ENCODE measurements at places on chromosomes 7 and 10. TPM values are rescaled to one million over a fixed set of nuclear protein-coding genes. Genes with fewer than 3 reads are reported as not detected.
A peak's percentile ranks its signal among the peaks of the same experiment; 100 is the strongest.

DNA sequence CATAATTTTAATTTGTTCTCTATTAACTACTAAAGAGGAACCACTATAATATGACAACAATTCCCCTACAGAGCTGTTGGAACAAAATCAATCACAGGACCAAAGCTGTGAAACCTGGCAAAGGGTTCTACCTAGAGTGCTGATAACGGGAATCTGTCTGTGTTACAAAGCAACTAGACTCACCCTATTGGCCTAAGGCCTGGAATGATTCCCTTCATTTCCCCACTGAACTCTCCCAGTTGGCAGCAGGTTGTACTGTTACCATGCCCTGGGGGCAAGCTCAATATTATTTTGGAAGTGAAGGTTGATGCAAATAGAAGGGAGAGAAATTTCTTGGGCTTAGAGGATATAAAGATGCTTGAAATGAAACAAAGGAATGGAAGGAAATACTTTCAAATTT, 81.8 kb downstream of the SEMA3A start:
- no peak for DNase-seq

DNA sequence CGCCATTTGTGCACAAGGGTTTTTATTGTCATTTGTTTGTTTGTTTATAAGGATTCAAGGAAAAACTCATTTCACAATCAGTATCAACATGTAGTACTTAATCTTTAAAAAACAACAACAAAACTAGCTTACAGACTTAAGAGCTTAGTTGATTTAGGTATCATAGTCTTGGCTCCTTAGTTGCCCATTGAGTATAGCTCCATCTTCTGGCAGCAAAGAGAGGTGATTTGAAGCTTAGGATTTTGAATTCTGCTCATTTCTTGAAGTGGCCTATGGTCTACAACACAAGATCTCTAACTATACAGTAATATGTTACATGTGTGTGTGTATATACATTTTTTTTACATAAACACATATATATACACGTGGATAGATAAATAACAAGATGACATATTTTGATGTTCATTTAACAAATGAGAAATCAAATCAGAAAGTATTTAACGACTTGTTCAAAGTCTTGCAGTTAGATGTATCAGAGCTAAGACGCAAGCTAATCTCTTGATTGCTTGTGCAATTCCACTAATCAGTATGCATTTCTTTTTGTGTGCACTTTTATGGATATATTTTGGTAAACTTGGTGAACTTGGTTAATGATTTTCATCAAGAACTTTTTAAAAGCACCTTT, 307.3 kb downstream of the CAMK1D start:
- DNase-seq: no peak

The ADCYAP1R1 gene
- total RNA-seq: not detected

DNA sequence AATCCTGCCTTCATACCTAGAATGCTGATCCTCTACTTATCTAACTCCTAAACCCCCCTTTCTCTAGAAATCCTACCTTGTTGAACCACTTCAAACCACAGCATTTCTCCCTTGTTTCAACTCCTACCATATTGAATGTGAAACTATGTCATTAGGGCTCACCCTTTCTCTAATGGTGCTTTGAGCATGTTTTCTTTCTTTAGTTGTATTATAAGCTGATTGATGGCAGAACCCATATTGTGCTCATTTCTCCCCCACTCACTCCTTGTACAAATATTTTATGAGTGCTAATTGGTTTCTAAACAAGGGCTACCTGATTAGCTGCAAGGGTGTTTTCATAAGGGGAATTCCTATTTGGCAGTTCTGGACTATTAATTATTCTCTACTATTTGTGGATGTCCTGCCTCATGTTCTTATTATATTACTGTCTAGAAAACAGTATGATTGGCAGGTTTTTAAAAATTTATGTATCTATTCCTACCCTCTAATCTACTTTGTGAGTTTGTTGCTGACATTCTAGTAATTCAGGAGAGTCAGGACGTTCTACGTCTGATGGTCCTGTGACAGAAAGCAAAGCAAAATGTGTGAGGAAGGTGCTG, 765.8 kb downstream of the KCNMA1 start:
- DNase-seq: no peak

- DNase-seq: no peak
These were observed 424.7 kb upstream of the FOXK1 start for GRCh38 chr7:4257146-4258111.

- DNase-seq: no peak
These were observed 651.8 kb downstream of the PARD3 start for GRCh38 chr10:34163075-34163905.

GRCh38 chr7:145698526-145699262, 417.9 kb upstream of the CNTNAP2 start:
- DNase-seq: peak; percentile 12

DNA sequence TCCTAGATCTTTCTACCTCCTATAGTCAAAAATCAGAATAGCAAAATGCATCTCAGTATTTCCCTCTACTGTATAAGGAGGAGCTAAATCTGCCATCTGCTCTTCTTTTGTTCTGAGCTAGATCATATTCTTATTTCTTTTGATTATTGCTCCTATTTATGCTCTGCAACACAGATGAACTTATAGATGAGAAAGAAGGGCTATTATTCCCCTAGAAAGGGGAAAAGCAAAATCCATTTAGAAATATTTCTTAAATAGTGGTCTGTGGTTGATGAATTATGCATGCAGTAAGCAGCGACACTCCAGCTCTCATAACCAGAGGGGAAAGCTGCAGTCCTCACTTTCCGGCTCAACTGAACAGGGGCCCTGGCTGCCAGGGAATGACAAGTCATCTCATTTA, 207.3 kb upstream of the SORCS1 start:
- DNase-seq: no peak

GRCh38 chr10:50333872-50334271, 82.6 kb upstream of the ASAH2 start:
- no peak for DNase-seq

The GPR15LG gene
- not detected for total RNA-seq

- DNase-seq: no peak
These were observed 129.0 kb downstream of the DIP2C start for GRCh38 chr10:560314-560992.

The GIMAP2 gene
- total RNA-seq: 0.81 TPM

All from PC-9 (cell line).